ENCODE measurements at places on chromosomes 13 and 19.

- DNase-seq = no peak
Observed at GRCh38 chr13:111625526-111626315, 305.3 kb downstream of the TEX29 start.

- DNase-seq = peak; percentile 59
Observed at GRCh38 chr19:58059003-58059670, at the start of gene ZNF135. Gene ZNF135, plus strand, starts transcription at chr19:58059282. Its CDS starts 721 bp downstream, at chr19:58060003.

DNA sequence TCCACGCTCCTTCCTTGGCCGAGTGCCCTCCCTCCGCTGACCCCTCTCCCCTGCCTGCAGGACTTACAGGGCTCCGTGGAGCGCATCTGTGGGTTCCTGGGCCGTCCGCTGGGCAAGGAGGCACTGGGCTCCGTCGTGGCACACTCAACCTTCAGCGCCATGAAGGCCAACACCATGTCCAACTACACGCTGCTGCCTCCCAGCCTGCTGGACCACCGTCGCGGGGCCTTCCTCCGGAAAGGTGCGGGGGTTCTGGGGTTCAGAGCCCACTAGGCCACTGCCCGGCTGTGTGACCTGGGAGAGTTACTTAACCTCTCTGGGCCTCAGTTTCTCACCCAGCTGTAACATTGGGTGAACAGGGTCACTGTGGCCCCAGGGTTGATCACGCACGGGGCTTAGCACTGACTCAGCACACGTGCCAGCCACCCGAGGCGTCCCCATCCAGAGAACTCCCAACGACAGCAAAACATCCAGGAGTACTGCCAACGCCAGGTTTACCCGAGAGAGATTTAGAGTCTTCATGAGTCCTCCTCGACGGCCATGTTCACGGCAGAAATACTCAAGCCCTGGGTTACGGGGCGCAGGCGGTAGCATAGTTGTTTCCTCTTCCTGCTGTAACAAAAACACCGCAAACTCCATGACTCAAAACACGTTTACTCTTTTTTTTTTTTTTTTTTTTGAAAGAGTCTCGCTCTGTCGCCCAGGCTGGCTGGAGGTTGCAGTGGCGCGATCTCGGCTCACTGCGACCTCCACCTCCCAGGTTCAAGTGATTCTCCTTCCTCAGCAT lies 9.7 kb upstream of the SPACA4 start:
- DNase-seq = no peak

DNA sequence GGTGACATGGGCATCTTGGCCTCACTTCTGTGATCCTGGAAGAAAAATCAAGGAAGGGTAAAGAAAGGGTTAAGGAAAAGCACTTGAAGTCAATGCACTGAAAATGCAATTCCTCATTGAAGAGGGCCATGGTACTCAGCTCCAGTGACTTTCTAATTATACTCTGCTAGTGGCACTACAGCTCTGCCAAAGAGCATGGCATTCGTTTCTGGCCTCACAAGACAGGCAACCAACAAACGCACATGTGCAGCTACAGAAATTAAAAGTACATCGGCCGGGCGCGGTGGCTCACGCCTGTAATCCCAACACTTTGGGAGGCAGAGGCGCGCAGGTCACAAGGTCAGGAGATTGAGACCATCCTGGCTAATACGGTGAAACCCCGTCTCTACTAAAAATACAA lies 21.8 kb downstream of the SACS start:
- no peak for DNase-seq

- no peak for DNase-seq
Observed at GRCh38 chr13:25379011-25379410, 7.2 kb downstream of the ATP8A2 start.

- no peak for DNase-seq
Observed at GRCh38 chr19:9306443-9306842, 3.2 kb downstream of the ZNF699 start.

- DNase-seq = no peak
Observed at GRCh38 chr19:39684267-39684666, 20.0 kb upstream of the LGALS14 start.

DNA sequence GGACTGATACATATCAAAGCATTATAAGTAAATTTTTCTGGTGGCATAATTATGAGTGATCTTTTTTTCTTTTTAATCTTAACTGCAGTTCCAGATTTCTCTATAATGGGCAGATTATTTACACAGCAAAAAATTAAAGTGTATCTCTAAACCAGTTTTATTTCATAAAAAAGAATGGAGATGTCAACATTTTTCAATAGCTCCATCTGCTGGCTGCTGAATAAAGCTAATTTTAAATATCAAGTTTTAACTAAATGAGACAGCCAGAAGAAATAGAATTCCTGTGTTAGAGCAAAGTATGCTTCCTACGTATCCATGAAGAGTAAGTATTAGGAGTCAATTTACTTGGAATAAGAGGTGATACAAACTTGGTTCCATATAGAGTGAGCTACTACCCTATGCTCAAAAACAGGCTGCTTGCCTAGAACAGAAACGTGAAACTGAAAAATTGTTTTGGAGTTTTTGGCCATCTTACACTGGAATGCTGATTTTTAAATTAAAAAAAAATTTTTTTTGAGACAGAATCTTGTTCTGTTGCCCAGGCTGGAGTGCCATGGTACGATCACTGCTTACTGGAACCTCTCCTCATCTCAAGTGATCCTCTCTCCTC lies 5.0 kb upstream of the PDS5B start:
- DNase-seq = no peak

GRCh38 chr13:24614306-24615080 lies 65.7 kb upstream of the ATP12A start:
- no peak for DNase-seq

DNA sequence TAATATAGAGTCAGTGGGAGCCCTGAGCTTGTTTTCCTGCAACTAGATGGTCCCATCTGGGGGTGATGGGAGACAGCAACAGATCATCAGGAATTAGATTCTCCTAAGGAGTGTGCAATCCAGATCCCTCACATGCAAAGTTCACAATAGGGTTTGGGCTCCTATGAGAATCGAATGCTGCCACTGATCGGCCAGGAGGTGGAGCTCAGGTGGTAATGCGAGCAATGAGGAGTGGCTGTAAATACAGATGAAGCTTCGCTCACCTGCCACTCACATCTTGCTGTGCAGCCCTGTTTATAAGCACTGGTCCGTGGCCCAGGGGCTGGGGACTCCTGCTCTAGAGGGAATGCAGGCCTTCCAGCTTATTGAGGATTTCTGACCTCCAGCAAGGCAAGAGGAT lies 5.7 kb downstream of the ZNF558 start:
- DNase-seq = no peak

DNA sequence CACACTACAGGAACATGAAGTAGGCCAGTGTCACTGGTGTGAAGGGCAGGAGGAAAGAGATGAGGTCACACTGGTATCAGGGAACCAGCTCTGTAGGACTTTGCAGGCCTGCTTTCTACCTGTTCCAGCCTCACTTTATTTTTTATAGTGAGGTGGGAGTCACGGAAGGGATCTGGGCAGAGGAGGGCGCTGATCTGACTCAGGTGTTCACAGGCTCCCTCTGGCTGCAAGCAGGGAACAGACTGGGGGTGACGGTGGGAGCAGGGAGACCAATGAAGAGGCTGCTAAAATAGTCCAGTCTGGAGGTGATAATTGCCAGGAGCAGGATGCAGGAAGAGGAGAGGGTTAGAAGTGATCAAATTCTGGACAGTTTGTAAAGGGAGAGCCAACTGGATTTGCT lies 2.8 kb downstream of the THAP8 start:
- DNase-seq = no peak

DNA sequence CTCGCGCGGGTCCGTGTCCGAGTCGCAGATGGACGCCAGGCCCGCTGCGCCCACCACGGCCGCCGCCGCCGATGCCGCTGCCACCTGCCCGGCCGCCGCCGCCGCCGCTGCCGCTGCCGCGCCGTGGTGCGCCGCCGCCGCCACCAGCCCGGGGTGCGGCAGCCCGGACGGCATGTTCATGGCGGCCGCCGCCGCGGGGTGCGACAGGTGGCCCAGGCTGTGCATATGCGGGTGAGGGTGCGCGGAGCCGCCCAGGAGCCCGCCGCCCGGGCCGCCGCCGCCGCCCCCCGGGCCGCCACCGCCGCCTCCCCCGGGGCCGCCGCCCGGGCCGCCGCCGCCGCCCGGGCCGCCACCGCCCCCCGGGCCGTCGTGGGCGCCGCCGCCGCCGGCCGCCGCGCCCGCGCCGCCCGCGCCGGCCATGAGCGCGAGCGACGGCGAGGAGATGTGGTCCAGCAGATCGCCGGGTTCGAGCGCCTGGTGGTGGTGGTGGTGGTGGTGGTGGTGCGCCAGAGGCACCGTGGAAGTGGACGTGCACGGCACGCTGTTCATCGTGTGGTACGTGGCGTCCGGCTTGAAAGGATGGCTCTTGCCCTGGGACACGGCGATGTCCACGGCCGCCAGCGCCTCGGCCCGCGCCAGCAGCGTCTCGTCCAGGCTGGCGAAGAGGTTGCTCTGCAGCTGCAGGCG lies 1.3 kb downstream of the POU4F1 start:
- DNase-seq = peak; percentile 8

DNA sequence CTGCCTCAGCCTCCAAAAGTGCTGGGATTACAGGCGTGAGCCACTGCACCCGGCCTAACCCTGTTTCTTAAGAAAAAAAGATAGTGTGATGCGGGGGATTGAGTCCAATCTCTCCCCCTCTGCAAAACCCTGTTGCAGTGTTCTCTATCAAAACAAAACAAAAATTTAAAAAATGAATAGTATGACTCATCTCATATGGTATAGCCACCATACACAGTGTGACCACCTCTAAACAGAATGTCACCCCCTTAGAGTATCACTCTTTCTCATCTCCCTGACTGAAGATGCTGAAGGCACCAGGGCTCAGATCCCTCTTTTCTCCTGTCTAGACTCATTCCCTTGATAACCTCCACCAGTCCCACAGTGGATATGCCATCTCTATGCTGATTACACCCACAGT lies 6.8 kb upstream of the ERF start:
- no peak for DNase-seq

GRCh38 chr13:39210961-39211534 lies 172.8 kb downstream of the NHLRC3 start:
- no peak for DNase-seq

- no peak for DNase-seq
Observed at GRCh38 chr13:41561170-41561569, 103.8 kb downstream of the RGCC start.

GRCh38 chr19:29761575-29762232 lies 46.6 kb upstream of the C19orf12 start:
- no peak for DNase-seq

GRCh38 chr13:72218966-72219365 lies 352.0 kb upstream of the DACH1 start:
- no peak for DNase-seq

DNA sequence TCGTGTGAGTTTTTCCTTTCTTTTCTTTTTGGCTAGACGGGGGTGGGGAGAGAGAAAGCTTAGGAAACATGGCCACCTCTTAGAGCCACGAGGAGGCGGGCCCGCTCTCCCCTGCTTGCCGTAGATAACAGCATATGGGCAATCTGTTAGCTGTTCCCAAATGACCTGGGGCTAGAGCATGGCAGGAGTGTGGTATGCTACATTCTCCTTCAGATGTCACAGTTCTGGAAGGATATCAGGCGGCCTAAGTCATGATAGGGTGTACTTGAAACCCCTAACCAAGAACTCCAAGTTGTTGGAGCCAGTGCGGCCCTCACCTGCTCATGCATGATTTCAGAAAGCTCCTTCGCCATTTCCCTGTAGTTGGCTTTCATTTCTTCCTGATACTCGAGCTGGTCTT lies 44.3 kb upstream of the SLC15A1 start:
- DNase-seq = no peak

Data from stimulated activated CD4-positive, alpha-beta T cell treated with anti-CD3 and anti-CD28 coated beads, Interleukin-12 subunit alpha, Interleukin-12 subunit beta, amount 100 ng/mL, for 4 hours (primary cell).